ENCODE measurements at places on chromosomes 4 and X. TPM values are rescaled to one million over a fixed set of nuclear protein-coding genes. Genes with fewer than 3 reads are reported as not detected.
A peak's percentile ranks its signal among the peaks of the same experiment; 100 is the strongest.

NEIL3 gene
- total RNA-seq, result 0.95 TPM

DKK2 gene
- total RNA-seq, result not detected

RADX gene
- total RNA-seq, result not detected

EPHA5 gene
- total RNA-seq, result 0.60 TPM

SFRP2 gene
- total RNA-seq, result 9.5 TPM

VCX3B gene
- not detected for total RNA-seq

DNA sequence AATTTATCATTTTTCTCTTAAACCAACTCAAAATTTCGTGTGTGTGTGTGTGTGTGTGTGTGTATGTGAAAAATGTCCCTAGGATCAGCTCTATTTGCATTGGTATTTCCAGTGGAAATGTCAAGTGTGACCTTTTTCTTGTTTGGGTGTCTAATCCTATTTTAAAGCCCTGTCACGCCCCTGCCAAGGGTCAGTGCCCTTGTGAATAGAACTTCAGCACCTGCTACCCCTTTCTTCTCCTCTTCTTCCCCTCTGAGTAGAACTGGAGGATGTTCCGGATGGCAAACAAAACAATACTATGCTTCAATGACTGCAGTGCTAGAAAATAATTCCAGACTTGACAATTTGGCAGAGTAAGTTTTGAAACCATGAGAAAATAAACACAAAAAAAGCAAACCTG lies 67.3 kb downstream of the SPRY1 start:
- DNase-seq, result no peak
- H3K4me1 ChIP-seq, result no peaks in the 10 kb centered on the region
- H3K36me3 ChIP-seq, result no peaks in the 10 kb centered on the region
- no peak overlapping the region for H3K4me3 ChIP-seq

DNA sequence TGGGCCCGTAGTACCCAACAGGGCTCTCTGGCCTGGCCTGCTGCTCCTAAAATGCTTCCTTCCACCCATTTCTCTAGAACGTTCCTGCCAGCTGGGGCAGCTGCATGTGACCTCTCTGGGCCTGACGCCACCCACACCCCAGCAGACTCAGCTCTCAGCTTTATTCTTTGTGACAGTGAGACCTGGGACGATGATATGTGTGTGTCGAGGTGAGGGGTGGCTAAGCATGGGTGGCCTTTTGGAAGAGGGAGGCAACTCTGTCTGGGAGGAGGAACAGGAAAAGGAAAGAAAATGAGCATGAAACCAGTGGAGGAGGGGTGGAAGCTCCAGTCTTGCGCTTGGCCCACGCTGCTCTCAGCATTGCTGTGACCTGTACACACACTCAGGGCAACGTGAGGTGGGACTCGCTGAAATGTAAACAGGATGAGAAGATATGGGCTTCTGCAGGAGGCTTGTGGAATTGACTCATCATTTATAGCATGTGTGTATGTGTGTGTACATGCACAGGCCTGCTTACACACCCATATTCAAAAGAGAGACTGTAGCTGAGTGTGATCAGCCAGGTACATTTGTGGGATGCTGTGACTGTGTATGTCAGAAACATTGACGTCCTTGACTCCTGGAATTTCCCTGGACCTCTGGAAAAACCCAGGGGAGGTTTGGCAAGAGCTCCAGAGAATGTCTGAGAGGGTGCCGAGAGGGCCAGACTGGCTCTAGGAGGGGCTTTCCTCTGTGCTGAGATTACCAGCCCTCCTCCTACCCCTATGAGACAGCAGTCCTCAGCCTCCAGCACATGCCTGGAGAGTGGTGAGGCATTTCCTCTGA lies 137.9 kb downstream of the PJA1 start:
- no peaks in the 10 kb centered on the region for H3K27me3 ChIP-seq
- no peak overlapping the region for H3K4me3 ChIP-seq
- no peaks in the 10 kb centered on the region for H3K36me3 ChIP-seq
- peak overlapping the region; percentile 10 for H3K27ac ChIP-seq
- no peaks in the 10 kb centered on the region for H3K4me1 ChIP-seq

DNA sequence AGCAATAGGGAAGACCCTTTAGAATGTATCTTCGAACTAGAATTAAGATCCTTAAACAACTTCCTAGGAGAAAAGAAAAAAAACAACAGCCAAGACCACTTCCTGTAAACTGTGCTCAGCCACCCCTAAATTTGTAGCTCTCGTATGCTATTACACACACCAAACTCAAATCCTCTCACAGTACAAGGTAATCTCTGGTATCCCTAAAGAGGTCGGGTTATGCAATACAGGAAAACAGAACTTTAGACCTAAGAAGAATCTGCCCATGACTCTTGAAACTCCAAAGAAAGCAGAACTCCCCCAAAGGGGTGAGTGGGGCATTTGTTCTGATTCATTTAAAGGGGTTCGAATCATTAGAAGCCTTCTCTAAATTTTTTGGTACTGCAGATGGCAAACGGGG lies 170.9 kb upstream of the CASK start:
- no peaks in the 10 kb centered on the region for H3K4me1 ChIP-seq
- H3K36me3 ChIP-seq, result no peaks in the 10 kb centered on the region
- no peak for DNase-seq
- H3K27ac ChIP-seq, result no peak overlapping the region
- H3K27me3 ChIP-seq, result no peaks in the 10 kb centered on the region

GRCh38 chr4:165723051-165723795 lies 149.8 kb upstream of the TLL1 start:
- DNase-seq, result no peak
- H3K4me3 ChIP-seq, result no peak overlapping the region
- H3K27ac ChIP-seq, result no peak overlapping the region
- no peaks in the 10 kb centered on the region for H3K4me1 ChIP-seq

- DNase-seq, result no peak
- H3K4me1 ChIP-seq, result no peaks in the 10 kb centered on the region
- H3K27ac ChIP-seq, result no peak overlapping the region
- H3K4me3 ChIP-seq, result no peak overlapping the region
- H3K27me3 ChIP-seq, result no peaks in the 10 kb centered on the region
Observed at GRCh38 chrX:24235084-24235710, 78.7 kb downstream of the SUPT20HL2 start.

GRCh38 chrX:20271186-20271585 lies 4.5 kb upstream of the RPS6KA3 start:
- no peak overlapping the region for H3K4me3 ChIP-seq
- H3K36me3 ChIP-seq, result no peaks in the 10 kb centered on the region
- H3K4me1 ChIP-seq, result no peaks in the 10 kb centered on the region
- H3K27ac ChIP-seq, result no peak overlapping the region

GRCh38 chrX:37644381-37645305 lies 40.9 kb upstream of the XK start:
- no peaks in the 10 kb centered on the region for H3K4me1 ChIP-seq
- no peak overlapping the region for H3K4me3 ChIP-seq
- H3K27me3 ChIP-seq, result no peaks in the 10 kb centered on the region

DNA sequence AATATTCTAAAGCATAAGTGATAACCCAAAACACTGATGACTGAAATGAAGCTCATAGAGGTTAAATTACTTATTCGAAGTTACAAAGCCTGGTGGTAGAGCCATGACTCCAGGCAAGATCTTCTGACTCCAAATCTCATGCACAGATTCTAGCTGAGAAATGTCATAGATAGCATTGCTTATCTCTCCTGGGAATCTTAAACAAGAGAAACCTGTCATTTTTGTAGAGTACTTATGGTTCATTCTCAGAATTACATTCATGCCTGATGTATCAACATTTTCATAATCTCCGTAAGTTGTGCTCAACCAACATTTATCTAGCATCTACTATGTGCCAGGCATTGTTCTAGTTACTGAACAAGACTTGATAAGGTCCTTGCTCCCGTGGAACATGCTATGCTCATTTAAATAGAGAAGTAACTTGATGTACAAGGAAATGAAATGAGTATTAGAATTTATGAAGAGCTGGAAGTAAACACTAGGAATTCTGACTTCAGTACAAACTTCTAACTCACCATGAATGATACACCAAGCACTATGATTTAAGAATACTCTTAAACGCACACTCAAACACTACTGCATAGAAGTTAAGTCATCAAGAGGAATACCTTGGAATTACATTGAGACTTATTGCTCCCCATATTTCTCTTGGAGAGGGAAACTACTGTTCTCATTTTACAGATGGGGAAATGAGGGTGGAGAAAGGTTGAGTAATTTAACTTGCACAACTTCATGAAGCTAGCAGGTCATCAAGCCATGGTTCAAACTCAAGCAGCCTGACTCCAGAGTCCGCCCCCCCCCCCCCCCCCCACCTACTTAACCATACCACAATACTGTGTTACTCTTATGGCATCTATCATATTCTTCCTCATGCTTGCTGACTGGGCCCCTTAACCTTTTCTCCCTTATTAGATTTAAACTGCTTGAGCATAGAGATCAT lies 45.4 kb downstream of the MBNL3 start:
- no peak overlapping the region for H3K27ac ChIP-seq
- no peak for DNase-seq
- no peaks in the 10 kb centered on the region for H3K4me1 ChIP-seq
